Right lobe of liver (tissue), 6 donors: ENCODE measurements at places on chromosomes 5 and 9. TPM values are rescaled to one million over a fixed set of nuclear protein-coding genes. Genes with fewer than 3 reads are reported as not detected.
A peak's percentile ranks its signal among the peaks of the same experiment; 100 is the strongest.

GRCh38 chr5:122982376-122982775 is 54.1 kb downstream of the PPIC start:
- no peaks in the 10 kb centered on the region for H3K36me3 ChIP-seq
- DNase-seq, result no peak
- H3K4me1 ChIP-seq, result peaks cover 21% of the 10 kb centered on the region
- no peak overlapping the region for H3K27ac ChIP-seq
- no peak overlapping the region for H3K4me3 ChIP-seq
- H3K27me3 ChIP-seq, result no peaks in the 10 kb centered on the region

GRCh38 chr9:127770583-127770904 is 7.9 kb downstream of the SH2D3C start:
- H3K36me3 ChIP-seq, result no peaks in the 10 kb centered on the region
- H3K27ac ChIP-seq, result peak overlapping the region; percentile 3
- no peaks in the 10 kb centered on the region for H3K27me3 ChIP-seq
- DNase-seq, result no peak

The NFIB gene
- total RNA-seq, result 42.2 TPM

DNA sequence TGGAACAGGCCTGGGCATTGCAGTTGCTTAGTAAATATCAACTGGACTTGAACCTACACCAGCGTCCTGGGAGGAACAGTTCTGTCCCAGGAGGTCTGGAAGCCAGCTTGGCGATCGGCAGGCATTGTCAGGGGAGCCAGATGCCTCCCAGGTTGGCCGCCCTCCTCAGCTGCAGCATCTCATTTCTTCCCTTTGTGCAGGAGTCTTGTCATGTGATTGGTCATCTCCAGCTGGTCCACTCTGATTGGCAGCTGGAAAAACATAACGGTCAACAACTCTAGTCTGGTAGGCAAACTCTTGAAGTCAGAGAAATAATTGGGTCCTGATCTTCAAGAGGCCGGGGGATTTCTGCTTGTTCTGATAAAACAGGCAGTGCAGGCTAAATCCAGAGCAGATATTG is 29.6 kb upstream of the NCS1 start:
- no peak overlapping the region for H3K4me3 ChIP-seq
- DNase-seq, result no peak
- no peaks in the 10 kb centered on the region for H3K27me3 ChIP-seq
- no peaks in the 10 kb centered on the region for H3K36me3 ChIP-seq
- no peaks in the 10 kb centered on the region for H3K4me1 ChIP-seq

- no peak overlapping the region for H3K27ac ChIP-seq
- DNase-seq, result no peak
- H3K4me3 ChIP-seq, result no peak overlapping the region
- no peaks in the 10 kb centered on the region for H3K4me1 ChIP-seq
Observed at GRCh38 chr9:69295872-69296552, 29.0 kb upstream of the ENTREP1 start.

DNA sequence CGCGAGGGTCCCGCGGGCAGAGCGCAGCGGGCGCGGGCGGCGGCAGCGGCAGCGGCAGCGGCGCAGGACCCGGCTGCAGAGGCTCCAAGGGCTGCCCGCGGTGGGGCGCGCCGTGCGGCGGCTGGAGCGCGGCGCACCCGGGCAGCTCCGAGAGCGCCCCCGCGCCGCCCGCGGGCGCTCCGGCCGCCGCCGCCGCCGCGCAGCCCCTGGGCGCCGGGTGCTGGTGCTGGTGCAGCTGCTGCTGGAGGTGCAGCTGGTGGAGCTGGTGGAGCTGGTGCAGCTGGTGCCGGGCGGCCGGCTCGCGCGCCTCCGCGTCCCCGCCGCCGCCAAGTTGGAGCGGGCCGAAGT is 644 bp downstream of the IER5L start:
- peak overlapping the region; percentile 65 for H3K4me3 ChIP-seq
- H3K27ac ChIP-seq, result peak overlapping the region; percentile 97
- no peaks in the 10 kb centered on the region for H3K4me1 ChIP-seq
- H3K36me3 ChIP-seq, result no peaks in the 10 kb centered on the region
